Skeletal muscle cell (primary cell): ENCODE measurements at places on chromosomes 7 and 10.
A peak's percentile ranks its signal among the peaks of the same experiment; 100 is the strongest.

DNA sequence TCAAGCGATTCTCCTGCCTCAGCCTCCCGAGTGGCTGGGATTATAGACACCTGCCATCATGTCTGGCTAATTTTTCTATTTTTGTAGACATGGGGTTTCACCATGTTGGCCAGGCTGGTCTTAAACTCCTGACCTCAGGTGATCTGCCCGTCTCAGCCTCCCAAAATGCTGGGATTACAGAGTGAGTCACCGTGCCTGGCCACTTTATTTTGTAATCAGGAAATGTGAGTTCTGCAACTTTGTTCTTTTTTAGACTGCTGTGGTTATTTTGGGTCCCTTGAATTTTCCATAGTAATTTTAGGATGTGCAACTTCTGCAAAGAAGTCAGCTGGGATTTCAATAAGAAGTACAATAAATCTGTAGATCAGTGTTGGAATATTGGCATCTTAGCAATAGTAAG is 96.8 kb downstream of the CYTH3 start:
- peak; percentile 30 for DNase-seq

GRCh38 chr7:86002858-86003257 is 640.9 kb upstream of the GRM3 start:
- DNase-seq, result no peak

GRCh38 chr7:2928613-2929311 is 84.7 kb upstream of the GNA12 start:
- DNase-seq, result no peak

DNA sequence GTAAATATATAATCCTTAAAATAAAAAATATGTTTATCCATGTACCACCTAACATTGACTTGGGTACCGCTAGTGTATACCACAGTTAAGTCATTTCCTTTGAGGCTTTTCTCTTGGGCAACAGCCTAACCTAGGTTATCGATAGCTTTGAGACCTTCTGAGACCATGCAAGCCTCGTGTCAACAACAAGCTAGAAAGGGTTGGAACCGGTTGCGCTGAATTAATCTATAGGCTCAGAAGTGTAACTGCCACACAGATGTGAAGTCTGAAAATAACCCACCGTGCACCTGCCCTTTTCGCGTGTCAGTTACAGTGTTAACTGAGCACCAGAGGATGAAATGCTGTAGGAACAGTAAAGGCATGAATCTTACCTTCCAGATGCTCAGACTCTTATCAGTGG is 59.8 kb downstream of the ARID5B start:
- DNase-seq, result no peak

- DNase-seq, result no peak
Measured at GRCh38 chr10:72330069-72330426, 24.7 kb downstream of the DNAJB12 start.

DNA sequence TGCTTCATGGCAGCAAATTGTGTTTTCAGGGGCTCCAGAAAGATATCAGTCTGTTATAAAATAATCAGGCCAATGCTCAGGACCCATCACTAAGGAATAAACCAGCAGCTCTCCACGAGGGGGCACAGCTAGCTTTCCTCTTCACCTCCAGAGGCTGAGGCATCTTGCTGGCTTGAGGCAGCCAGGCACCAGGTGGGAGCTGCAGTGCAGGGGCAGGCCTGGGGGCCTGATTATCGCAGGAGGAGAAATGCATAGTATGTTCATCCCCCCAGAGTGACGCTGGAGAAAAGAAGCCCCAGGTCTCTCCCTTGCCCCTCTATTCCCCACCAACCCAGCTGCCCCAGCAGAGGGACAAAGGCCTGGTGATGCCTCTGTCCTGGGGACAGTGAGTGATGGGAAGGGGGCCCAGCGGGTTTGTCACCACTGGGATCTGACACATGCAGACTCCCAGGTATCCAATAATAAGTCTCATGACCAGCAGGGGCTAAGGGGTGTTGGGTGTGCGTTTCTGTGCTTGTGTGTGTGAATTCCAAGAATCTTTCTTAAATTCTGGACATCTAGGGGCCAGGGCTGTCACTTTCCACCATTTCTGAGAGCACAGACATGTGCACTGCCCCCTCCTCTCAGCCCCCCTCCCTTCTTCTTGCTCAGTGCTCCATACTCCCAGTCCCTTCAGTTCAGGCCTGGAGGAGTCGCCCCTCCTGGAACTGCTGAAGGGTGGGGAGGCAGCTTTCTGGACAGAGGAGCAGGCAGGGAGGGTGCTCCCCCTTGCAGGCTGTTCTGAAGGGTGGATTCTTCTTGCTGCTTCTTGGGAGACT is 128.1 kb upstream of the FAM20C start:
- peak; percentile 29 for DNase-seq

DNA sequence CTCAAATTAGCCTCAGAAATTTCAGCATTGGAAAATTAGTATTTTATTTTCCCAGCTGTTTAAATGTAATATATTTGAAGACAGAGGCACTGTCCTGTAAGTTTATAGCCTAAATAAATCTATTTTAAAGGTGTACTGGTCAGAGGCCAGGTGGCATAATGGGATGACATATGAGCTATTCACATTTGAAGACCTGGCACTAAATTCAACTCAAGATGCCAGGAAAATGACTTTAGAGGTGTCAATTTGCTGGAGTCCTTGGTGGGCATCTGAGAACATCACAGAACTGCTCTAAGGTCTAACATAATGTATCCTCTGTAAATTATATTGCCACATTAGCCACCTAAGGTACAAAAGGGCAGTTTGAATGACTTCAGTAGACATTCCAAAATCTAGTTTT is 348.9 kb upstream of the BMPER start:
- DNase-seq, result no peak
